AG04449 (cell line): ENCODE measurements at places on chromosomes 3 and 15.

- no peak for DNase-seq
Observed at GRCh38 chr15:77219841-77220240, 148.9 kb upstream of the TSPAN3 start.

GRCh38 chr3:195540027-195540426 lies 3.1 kb downstream of the PPP1R2 start:
- DNase-seq, result no peak

DNA sequence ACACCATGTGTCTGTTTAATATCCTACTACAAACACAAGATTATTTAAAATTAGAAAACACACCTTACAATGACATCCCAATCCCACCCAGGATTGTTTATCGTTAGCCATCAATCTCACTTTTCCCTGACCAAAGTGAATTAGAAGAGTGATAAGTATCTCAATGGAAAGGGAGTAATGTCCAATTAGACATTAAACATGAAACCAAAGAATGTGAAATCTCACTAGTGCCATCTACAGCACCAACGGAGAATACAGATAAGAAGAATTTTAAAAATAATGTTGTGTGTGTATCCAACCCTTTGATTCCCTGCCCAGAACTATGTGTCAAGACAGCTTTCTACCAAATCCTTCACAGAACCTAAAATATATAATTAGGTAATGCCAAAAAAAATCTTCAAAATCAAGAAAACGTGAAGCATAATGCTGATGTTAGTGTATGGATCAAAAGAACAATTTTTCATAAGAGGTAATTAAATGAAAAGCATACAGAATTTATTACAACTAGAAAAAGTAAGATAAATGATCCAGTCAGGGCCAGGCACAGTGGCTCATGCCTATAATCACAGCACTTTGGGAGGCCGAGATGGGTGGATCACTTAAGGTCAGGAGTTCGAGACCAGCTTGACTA lies 64.2 kb downstream of the SCAPER start:
- DNase-seq, result no peak

- no peak for DNase-seq
Observed at GRCh38 chr15:50146632-50147031, 27.6 kb upstream of the ATP8B4 start.

GRCh38 chr15:78763796-78764241 lies 47.4 kb downstream of the ADAMTS7 start:
- no peak for DNase-seq

DNA sequence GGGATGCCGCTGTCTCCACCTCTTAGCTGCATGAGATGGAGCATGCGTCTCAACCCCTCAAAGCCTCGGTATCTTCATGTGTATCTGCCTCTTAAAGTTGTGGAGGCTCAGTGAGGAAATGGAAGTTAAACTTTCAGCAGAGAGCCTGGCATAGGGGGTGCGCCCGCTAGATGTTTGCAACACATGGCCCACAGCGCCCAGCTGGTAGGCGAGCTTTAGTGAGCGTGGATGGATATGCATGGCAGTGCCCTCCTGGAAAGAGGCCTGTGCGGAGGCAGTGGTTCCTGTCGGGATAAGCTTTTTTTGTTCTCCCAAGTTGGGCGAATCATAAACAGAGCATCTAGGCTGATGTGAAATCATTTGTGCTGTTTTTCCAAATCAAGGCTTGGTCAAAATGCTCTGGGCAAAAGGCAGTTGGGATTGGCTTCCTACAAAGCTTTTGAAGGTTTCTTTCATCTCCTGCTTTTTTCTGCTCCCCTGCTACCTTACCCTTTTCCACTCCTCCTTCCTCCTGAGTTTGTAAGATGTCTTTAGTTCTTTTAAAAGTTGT lies 272.4 kb upstream of the TPM1 start:
- DNase-seq, result no peak

- DNase-seq, result no peak
Observed at GRCh38 chr3:142009029-142009428, 132.6 kb downstream of the ATP1B3 start.

GRCh38 chr3:50150863-50151686 lies 4.0 kb upstream of the SEMA3F start:
- DNase-seq, result no peak

- DNase-seq, result no peak
Observed at GRCh38 chr3:184289426-184289938, 9.6 kb upstream of the PSMD2 start.

GRCh38 chr3:123562547-123562946 lies 22.3 kb downstream of the HACD2 start:
- no peak for DNase-seq

DNA sequence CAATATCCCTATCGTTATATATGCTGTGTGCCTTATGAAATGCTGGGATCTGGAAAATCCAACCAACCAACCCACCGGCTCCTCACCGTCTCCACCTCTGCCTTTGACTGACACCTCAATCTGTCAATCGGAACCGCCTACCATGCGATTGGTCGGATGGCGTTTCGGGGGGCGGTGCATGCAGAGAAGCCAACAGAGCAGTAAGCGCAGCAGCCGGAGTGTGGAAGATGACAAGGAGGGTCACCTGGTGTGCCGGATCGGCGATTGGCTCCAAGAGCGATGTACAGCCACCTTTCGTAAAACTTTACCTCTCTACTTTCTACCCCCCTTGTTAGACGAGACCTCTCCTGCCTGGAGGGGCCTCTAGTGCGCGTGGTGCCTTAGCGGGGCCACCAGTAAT lies 6.3 kb downstream of the CLK3 start:
- no peak for DNase-seq

GRCh38 chr3:32383136-32383711 lies 8.4 kb upstream of the CMTM7 start:
- no peak for DNase-seq

GRCh38 chr3:127165694-127166485 lies 27.0 kb upstream of the PRR23E start:
- DNase-seq, result no peak

DNA sequence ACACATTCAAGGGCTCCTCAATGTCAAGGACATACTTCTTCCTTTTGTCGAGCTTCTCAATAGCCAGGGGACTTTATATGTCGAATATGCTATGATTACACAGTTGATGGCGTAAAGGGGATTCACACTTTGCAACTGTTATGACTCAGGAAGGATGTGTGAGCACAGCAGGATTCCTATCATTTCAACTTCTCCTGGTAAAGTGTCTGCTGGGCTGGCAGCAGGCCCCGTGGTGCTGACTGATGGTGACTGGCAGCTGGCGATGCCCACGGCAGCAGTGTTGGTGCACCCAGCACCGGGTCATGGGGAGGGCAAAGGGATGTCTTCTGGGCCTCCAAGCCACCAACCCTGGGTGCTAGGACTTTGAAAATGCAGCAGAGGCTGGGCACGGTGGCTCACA lies 44.8 kb upstream of the GNB5 start:
- no peak for DNase-seq

DNA sequence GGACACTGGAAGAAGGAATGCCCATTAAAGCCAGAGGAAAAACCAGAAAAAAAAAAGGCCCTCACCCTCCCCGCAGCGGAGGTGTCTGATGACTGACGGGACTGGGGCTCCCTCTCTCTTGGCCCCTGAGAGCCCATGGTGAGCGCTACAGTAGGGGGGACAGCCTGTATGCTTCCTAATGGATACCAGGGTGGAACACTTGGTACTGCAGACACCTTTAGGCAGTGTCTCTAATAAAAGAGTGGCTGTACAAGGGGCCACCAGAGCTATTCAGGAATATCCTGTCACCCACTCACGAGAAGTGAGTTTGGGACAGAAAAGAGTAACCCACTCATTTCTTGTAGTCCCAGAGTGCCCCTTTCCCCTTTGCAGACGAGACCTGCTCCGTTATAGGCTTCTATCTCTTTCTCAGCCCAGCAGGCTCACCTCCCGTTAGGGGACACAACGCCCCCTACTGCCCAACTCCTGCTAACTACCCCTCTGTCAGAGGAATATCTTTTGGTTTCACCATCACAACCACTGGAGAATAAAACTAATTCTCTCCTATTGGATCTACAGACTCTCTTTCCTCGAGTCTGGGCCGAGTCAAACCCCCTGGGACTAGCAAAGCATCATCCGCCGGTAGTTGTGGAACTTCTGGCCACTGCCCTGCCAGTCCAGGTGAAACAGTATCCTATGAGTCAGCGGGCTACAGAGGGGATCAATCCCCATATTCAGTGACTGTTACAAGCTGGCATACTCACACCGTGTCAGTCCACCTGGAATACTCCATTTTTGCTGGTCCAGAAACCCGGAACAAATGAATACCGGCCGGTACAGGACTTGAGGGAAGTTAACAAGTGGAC lies 40.8 kb downstream of the ZBTB11 start:
- DNase-seq, result no peak

- DNase-seq, result no peak
Observed at GRCh38 chr3:167481164-167481563, 7.3 kb upstream of the SERPINI2 start.

- no peak for DNase-seq
Observed at GRCh38 chr3:17908399-17909191, 166.2 kb upstream of the TBC1D5 start.

DNA sequence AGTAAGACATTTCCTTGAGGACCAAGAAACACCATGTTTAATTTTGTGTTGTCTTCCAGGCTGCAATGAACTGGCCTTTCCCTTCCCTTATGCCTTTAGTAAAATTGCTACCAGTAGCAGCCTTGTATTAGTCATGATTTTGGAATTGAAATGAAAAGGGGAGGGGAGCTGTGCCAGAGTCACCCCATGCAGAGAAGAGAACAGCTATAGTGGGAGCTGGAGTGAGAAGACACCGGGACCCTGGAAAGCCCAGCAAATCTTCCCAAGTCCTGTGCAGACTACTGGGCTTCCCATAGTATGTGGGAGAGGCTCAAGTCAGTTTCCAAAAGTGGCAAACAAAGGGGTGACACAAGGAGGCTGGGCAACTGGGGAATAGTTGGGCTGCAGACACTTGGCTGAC lies 178.5 kb downstream of the NR1D2 start:
- DNase-seq, result no peak

GRCh38 chr3:139317660-139318430 lies 26.0 kb upstream of the MRPS22 start:
- no peak for DNase-seq

GRCh38 chr3:189947068-189947467 lies 173.6 kb downstream of the P3H2 start:
- DNase-seq, result no peak

DNA sequence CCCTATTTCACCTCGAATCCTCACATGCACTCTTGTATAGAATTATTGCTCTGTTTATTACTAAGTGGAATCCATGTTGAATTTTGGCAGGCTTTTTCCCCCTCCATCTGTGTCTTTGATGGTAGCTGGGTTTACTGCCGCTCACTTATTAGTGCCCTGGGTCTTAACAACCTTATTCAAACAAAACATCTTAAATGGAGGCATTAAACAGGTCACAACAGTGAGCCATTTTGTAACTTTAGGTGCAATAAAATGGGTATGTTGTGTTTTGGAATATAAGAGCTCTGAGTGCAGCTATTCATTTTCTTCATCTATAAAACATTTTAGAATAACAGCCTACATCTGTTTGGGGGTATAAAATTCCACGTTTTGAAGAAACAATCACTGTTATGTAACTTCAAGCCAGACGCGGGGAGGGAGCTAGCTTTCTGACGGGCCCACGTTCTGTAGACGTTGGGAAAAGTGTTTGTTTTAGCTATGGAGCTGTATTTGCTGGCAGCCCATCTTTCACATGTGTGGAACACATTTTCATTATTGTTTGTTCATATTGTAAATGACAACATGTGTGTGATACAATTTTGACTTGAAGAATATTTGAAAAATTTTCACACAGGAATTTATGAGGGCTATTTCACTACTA lies 122.0 kb downstream of the SLC25A26 start:
- DNase-seq, result no peak

GRCh38 chr3:126573492-126574117 lies 14.9 kb upstream of the C3orf22 start:
- DNase-seq, result no peak

DNA sequence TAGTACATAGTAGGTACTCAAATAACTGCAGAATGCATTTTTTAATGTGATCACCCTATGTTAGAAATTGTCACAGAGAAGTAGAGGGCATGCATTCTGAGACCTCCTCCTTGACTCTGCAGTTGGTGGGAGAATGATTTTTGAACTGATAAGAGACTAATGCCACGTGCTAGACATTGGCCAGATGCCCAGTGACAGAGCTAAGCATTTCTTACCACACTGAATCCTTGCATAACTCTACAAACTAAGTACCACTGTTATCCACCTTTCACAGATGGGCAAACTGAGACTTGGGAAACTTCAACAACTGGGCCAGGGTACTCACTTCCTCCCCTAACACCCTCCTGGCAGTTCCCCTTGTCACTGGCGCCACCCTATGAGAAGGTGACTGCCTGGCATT lies 33.5 kb upstream of the SPATA12 start:
- DNase-seq, result no peak

GRCh38 chr3:190338717-190339116 lies 16.5 kb upstream of the CLDN1 start:
- DNase-seq, result no peak

DNA sequence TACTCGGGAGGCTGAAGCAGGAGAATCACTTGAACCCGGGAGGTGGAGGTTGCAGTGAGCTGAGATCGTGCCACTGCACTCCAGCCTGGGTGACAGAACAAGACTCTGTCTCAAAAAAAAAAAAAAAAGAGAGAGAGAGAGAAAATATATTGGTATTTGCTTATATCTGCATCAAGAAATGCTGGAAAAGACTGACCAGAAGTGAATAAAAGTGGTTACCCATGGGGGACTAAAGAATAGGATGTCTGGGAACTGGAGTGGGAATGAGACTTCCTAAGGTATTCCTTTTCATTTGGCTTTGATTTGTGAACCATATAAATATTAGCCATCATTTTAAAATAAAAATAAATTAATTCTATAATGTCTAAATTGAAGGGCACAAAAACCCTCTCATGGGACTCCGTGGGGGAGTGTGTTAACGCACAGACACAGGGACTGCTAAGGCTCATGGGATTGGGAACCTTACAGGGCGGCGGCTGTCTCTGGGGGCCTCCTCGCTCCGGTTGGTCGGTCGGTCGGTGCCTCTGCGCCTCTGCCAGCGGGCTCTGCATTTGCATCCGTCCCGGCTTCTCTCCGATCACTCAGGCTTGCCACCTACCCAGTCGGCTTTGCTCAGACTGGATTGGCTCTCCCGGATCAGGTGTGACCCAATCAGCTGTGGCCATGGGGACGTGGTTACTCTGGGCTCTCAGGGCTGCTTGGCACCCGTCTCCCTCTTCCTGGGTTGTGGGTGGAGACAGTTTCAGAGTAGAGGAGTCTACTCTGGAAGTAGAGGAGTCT lies 12.7 kb upstream of the TSPAN3 start:
- DNase-seq, result no peak

DNA sequence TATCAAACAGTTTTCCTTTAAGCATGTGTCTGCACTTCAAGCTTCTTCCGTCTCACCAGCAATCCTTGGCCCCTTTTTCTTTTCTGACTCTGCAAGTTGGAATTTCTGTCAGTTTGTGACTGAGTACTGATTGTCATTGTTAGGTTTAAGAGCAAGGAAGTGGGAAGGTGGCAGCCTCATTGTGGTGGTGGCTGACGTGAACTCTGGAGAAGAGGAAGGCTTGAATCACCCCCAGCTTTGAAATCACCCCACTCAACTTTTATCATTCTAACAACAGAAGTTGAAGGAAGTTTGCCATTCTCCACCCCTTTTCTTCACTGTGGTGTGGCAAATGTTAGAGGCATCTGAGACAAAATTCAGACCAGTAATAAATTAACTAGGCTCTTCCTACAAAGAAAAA lies 231.6 kb upstream of the AGTR1 start:
- no peak for DNase-seq

GRCh38 chr3:105944276-105944675 lies 75.5 kb upstream of the CBLB start:
- DNase-seq, result no peak
